ENCODE measurements at places on chromosomes 2 and 18.
A peak's percentile ranks its signal among the peaks of the same experiment; 100 is the strongest.

DNA sequence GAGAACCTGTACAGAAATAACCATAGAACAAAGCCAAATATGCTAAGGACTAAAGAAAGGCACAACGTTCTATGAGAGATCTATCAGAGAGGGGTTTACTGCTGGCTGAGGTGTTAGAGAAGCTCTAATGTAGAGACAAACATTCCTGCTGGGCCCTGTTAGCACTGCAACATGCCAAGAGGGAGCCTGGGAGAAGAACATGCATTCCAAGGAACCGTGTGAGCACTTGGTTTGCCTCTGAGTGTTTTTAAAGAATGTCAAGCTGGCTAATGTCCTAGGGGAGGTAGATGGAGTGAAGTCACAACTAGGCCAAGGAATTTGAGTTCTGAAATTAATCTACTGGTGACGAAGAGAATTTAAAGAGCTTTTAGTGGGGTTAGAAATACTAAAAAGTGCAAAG lies 384.3 kb upstream of the LYPD1 start:
- DNase-seq: no peak

DNA sequence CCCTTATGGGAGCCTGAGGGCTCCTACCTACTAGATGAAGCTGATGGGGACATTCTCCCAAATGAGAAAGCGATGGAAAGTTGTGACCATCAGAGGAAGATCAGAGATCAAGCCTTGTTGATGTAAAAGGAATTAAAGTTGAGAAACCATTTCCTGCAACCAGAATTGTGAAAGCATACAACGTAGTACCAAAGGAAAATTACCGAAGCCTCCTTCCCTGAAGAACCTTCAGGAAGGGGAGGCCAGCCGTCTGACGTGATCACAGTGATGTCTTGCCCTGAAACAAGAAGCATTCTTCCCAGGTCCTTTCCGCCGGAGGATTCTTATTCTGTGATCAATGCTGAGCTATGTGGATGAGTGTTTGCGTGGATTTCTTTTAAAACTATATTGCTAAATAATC lies 211.6 kb upstream of the TNP1 start:
- no peak for DNase-seq

GRCh38 chr2:63614983-63615945 lies 26.5 kb downstream of the MDH1 start:
- DNase-seq: peak; percentile 19

DNA sequence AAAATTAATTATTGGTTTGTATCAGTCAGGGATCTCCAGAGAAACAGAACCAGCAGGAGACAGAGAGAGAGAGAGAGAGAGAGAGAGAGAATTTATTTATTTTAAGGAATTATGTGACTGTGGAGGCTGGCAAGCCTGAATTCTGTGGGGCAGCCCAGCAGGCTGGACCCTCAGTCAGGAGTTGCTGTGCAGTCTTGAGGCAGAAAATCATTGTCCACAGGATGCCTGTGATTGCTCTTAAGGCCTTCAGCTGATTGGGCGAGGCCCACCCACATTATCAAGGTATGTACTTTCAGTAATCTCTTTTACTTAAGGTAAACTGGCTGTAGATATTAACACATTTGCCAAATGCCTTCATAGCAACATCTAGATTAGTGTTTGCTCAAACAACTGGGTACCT lies 155.3 kb downstream of the SEPTIN10 start:
- no peak for DNase-seq

DNA sequence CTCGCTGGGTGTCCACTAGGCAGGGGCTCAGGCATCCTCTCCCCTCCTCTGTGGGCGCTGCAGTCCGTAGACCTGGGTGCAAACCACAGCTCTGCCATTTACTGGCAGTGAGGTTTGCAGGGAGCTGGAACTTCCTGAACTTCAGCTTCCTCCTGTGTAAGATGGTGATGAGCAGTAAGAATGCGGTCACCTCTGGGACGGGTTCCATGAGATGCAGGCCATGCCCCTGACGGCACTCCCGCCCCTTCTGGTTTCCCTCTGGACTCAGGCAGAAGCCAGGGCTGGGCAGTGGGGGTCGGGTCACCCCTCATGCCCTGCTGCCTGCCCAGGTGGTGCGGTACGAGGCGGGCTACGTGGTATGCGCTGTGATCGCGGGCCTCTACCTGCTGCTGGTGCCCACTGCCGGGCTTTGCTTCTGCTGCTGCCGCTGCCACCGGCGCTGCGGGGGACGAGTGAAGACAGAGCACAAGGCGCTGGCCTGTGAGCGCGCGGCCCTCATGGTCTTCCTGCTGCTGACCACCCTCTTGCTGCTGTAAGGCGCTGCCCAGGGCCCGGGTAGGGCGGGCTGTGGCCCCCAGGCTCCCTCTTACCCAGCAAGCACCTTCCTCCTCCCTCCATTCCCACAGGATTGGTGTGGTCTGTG lies 1.5 kb downstream of the PROM2 start:
- DNase-seq: no peak

Measured in NCI-H146 (cell line).